Gastrocnemius medialis (tissue), 4 donors: ENCODE measurements at places on chromosomes 13 and 19.

- DNase-seq = no peak
These were observed 610.9 kb upstream of the PCDH9 start for GRCh38 chr13:67841071-67841470.

- no peak for DNase-seq
These were observed 75.3 kb upstream of the POMP start for GRCh38 chr13:28583651-28584091.

GRCh38 chr13:99303863-99304521, 3.2 kb downstream of the GPR183 start:
- DNase-seq = no peak

DNA sequence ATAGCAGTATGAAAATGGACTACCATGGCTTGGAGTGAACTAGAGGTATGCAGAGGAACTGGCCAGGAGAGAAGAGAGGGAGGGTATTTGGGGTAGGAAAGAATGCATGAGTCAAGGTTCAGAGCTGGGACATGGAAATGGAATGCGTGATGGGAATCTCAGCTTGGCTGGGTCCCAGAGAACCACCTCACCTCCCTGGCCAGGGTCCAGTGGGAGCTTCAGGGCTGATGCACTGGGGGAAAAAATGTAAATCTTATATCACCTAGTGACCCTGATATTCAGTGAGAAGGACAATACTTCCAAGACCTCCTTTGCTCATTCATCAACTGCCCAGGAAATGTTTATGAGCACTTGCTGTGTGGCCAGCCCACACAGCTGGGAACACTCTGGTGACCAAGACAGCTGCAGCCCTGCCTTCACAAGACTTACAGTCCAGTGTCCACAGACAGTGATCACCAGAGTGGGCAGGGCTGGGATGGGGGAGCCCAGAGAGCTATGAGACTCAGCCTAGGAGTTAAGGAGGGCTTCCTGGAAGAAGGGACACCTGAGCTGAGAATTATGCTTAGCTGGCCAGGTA, 12.8 kb downstream of the IGSF23 start:
- DNase-seq = no peak

DNA sequence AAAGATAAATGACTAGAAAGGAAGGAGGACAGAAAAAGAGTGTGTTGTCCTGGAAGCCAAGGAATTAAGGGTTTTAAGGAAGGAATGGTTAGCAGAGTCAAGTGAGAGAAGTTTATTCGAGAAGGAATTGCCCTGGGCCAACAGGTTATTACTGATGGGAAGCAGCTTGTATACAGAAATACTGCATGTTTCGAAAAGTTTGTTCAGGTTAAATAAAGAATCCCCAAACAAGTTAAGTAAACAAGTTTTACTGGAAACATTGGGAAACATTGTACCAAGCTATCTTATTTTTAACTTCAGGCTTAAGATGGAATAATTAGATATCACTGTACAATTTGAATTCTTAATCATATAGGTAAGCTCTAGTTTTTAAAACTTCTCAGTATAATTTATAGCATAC, 28.2 kb upstream of the FBXL3 start:
- DNase-seq = no peak

DNA sequence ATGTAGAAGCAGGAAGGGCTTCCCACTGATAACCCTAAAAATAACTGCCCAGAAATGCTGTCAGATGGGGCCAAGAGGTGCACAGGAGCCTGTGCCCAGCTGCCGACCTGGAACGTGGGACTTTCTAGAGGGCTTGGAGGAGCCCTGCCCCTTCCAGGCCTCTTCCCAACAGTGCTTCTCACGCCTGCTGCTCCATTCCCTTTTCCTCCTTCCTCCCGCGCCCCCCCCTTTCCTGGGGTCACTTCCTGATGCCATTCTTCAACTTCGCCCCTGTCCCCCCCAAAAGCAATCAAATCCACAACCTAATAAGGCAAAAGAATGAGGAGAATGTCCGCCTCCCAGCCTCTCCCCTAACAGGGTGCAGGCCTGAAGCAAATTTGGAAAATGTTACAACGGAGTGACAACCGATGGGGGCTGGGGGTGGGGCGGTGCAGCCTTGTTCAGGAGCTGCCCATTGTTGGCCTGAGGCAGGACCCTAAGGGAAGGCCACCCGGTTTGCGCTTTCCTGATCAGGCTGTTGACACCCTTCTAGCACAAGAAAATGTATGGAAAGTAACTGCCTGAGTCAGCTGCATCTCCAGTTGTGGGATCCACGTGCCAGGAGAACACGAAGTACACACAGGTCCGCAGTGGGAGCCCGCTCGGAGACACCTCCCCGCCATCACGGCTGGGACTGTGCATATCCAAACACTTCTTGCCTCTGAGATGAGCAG, 18.7 kb downstream of the ACTN4 start:
- peak; percentile 61 for DNase-seq

DNA sequence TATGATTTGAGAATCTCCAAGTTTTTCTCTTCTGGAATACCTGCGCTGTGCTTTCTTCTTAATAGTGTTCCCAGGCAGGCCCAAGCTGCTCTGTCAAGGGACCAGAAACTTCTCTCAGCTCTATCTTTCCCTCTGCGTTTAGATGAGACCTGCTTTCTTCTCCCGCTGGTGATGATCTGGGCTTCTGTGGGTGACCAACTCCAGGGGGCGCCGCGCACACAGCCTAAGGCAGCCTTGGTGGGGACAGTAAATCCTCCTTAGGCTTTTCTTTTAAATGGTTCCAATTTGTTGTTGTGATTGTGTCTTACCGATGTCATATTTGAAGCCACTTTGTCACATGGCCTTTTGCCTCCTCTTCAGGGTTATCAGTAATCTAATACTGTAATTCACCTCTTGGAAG, 439.4 kb upstream of the KLF12 start:
- DNase-seq = no peak

GRCh38 chr19:53626976-53627375, 4.8 kb upstream of the DPRX start:
- DNase-seq = no peak

- DNase-seq = no peak
These were observed 9.6 kb upstream of the RSPH6A start for GRCh38 chr19:45824531-45825262.

DNA sequence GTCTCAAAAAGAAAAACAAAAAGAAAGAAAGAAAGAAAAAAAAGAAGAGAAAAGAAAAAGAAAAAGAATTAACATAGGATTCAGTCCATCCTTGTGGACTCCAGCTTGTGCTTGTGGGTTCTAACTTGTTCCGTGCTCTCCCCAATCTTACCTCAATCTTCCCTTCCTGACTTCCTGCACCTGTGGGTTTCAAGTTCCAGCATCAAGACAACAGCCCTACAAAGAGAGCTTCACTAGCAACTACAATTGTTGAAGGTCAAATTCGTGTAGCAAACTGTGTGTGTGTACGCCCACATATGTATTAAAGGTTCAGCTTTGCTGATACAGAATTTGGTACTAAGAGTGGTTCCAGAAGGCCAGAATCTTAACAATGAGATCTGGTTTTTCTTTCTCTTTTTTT, 25.3 kb downstream of the FXYD5 start:
- DNase-seq = no peak

GRCh38 chr13:59527500-59527899, 636.2 kb downstream of the DIAPH3 start:
- DNase-seq = no peak

- no peak for DNase-seq
These were observed 387.8 kb upstream of the GPC6 start for GRCh38 chr13:92838786-92839185.

- DNase-seq = peak; percentile 50
These were observed 18.3 kb downstream of the VWA8 start for GRCh38 chr13:41942462-41943094.

GRCh38 chr13:48586591-48587103, 53.8 kb upstream of the RCBTB2 start:
- DNase-seq = no peak

- DNase-seq = no peak
These were observed 81.5 kb downstream of the FNDC3A start for GRCh38 chr13:49057176-49057575.

GRCh38 chr13:79727086-79727485, 246.1 kb downstream of the NDFIP2 start:
- DNase-seq = no peak

GRCh38 chr19:46426035-46426505, 2.7 kb downstream of the PNMA8C start:
- no peak for DNase-seq

- no peak for DNase-seq
These were observed 1.7 kb downstream of the ETFB start for GRCh38 chr19:51364200-51365106.

DNA sequence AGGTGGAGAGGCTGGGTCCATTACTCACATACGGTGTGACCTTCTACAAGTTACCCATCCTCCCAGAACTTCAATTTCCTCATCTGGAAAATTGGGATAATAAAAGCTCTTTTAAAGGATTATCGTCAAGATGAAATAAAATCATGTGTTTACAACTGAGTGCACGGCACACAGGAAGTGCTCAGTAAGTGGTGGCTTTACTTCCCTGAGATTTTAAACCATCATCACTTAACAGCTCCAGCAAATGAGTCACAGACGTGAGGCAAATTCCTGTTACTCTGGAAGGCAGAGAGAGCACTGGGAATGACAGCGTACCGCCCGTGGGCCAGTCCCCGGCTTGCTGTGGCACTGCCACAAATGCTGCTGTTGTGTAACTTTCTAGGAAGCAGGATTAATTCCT, 64.1 kb downstream of the MRPL57 start:
- no peak for DNase-seq

- no peak for DNase-seq
These were observed 40.7 kb upstream of the DOCK9 start for GRCh38 chr13:99018418-99019180.

DNA sequence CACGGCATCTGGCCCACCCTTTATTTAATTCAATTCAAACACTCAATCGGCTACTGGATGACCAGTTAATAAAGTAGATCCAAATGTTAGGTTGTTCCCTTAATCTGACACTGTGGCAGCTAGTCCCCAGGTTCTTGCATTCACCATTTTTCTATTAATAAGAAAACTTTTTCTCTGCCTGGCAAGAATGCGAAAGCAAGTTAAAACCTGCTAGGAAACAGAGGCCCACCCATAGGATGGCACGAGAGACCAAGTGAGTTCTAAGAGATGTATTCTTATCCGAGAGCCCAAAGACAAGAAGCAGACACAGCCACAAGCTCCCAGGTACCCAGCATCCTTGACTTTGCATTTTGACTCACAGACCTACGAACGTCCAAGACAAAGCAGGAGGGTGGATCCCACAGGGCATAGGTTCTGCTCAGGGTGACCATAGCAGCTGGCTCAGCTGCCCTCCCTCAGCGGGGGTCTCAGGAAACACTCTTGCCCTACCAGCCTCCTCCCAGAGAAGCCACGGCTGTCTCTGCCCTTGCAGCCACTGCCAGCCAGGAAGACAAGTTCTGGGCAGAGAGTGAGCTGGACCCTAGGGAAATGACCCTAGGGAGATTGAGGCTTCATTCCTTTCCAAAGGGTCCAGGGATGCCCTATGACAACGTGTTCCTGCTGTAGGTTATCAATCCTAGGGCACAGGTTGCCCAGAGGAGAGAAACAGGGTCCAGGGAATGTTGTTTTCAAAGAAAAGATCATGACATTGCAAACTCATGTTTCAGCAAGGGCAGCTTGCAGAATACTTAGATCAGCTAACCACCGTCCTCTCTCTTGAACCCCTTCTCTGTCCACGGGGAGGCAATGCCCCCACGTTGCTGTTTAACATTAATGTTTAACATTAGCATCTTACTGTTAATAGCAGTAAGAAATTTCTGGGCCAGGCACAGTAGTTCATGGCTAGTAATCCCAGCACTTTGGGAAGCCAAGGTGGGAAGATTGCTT, 147.2 kb upstream of the ZNF507 start:
- DNase-seq = no peak

DNA sequence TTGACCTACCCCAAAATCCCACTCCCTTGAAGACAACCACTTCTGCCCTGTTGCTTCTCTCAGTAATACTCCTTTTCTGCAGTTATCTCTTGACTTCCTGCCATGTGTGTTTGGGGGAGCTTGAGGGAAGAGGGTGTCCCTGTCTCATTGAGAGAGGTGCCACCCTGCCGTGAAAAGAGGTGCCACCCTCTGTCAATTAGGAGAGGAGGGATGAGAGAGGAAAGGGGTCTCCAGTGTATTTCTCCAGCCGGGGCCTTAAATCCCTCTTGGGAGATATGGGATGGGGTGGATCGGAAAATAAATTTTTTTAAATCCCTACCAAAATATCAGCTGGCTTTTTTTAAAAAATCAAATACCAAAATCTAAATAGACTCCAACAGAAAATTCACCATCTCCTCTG, 16.5 kb downstream of the PLD3 start:
- no peak for DNase-seq

- DNase-seq = no peak
These were observed 242.2 kb upstream of the EDNRB start for GRCh38 chr13:78160793-78161192.

GRCh38 chr19:45826934-45827333, 11.8 kb upstream of the RSPH6A start:
- no peak for DNase-seq

DNA sequence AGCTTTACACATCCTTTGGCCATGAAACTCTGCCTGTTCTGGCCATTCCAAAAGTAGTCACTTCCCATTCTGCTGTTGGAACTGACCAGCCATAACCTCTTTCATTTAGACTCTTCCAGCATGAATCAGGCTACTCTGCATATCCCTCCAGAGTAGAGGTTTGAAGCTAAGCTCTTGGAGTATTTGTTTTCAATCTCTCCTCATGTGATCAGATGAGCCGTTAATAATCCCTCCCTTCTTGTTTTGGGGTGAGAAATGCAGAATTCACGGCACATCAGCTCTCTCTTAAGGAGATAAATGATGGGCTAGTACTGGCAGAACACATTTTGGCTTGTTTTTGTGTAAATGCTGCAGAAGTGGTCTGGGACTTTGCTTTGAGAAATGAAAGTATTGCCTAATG, 519.9 kb downstream of the PCDH17 start:
- no peak for DNase-seq

GRCh38 chr19:13978351-13979243, 26.3 kb downstream of the DCAF15 start:
- peak; percentile 59 for DNase-seq

DNA sequence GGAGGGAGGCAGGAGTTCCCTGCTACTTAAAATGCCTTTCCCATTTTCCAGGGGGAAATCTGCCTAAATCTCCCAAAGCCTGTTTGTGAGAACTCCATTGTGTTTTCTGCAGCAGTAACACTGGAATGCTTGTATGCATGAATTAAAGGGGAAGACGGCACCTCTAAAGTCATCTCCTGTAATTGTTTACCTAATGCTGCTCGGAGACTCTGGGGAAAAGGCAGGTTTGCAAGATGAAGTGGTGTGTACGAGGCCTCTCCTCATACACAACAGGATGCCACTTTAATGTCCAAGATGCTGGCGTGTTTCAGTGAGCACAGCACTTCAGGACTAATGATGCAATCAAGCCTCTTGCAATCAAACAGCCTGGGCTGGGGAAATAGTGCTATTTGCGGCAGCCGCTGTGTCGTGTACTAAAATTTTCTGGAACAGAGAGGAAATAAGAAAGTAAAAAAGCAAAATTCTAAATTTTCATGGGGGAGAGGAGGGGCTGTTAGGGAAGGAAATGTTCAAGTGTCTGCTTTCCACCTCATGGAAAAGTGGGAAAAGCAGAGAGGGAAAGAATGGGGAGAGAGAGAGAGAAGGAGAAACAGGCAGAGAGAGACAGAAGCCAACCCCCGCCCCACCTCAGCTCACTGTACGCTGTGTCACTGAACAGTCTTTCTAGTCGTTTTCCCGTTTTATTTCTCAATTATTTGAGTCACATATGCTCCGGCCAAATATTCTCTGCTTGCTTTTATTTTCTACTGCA, 32.9 kb downstream of the TSHZ3 start:
- peak; percentile 14 for DNase-seq
